ENCODE measurements at places on chromosomes 2 and 18. TPM values are rescaled to one million over a fixed set of nuclear protein-coding genes. Genes with fewer than 3 reads are reported as not detected.

- no peak for DNase-seq
These were observed 154.4 kb downstream of the CCDC85A start for GRCh38 chr2:56338232-56338631.

DNA sequence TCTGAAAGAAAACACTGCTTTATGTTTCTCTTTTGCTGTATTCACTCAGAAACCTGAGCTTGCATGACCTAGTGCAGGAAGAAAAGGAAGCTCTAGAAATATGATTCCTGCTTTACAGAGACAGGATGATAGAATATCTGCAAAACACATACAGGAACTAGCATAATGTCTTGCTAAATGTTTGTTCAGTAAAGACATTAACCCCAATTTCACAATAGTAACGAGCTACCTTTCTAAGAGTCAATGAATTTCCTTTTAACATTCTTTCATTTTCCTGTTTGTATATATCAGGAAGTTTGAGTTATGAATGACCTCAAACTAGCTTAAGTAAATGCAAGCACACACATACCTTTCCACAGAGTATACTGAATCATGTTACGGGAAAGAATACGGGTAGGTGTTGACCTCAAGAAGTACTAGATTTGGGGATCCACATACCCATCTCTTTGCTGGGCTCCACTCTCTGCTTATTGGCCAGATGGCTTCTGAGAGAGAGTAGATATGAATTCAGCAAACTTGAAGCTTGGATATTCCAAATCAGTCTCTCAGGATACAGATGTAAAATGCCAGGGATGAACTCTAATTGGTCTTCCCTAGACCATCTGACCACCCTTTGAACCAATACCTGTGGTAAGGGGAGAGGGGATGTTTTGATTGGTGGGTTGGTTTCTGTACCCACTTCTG lies 18.2 kb upstream of the ACSL3 start:
- DNase-seq = no peak

GRCh38 chr18:79387615-79388014 lies 8.1 kb upstream of the NFATC1 start:
- DNase-seq = no peak

Gene IL1F10
- total RNA-seq = not detected

Gene FAP
- 3.6 TPM for total RNA-seq

Measured in kidney epithelial cell (primary cell).